ENCODE measurements at places on chromosomes 6 and 20.

GRCh38 chr6:118725944-118726343 is 74.6 kb upstream of the CEP85L start:
- peak; percentile 60 for DNase-seq

- DNase-seq: no peak
These were observed 71.9 kb upstream of the SLCO4A1 start for GRCh38 chr20:62570403-62570802.

DNA sequence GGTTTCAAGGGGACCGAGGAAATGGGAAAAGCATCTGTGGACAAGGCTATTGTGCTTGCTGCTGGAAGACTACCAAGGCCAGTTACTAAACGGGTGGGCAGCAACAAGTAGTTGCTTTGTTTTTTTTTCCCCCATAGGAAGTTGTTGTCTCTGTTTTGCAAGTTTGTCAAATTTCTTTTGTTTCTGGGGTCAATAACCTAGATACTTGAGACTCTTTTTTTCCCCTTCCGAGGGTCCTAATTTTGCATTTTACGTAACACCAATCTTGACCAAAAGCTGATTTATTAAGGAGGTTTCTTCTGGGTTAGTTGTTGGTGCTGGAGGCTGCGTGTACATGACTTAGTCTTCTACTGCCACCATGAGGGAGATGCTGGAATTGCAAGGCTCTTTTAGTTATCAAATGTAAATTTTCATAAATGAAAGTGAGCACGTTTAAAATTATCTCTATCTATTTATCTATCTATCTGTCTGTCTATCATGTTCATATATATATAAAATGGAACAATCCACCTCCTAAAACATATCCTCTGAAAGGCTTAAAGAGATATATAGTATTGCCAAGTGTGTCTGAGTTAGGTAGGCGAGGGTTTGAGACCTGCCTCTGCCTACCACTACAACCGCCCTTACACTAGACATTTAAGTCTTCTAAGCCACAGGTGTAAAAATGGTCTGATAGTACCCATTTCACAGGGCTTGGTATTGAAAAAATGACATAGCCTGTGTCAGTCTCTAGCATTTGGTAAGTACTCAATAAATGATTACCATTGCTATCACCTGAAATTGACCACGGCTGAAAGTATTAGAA is 60.2 kb downstream of the GCLC start:
- peak; percentile 43 for DNase-seq

DNA sequence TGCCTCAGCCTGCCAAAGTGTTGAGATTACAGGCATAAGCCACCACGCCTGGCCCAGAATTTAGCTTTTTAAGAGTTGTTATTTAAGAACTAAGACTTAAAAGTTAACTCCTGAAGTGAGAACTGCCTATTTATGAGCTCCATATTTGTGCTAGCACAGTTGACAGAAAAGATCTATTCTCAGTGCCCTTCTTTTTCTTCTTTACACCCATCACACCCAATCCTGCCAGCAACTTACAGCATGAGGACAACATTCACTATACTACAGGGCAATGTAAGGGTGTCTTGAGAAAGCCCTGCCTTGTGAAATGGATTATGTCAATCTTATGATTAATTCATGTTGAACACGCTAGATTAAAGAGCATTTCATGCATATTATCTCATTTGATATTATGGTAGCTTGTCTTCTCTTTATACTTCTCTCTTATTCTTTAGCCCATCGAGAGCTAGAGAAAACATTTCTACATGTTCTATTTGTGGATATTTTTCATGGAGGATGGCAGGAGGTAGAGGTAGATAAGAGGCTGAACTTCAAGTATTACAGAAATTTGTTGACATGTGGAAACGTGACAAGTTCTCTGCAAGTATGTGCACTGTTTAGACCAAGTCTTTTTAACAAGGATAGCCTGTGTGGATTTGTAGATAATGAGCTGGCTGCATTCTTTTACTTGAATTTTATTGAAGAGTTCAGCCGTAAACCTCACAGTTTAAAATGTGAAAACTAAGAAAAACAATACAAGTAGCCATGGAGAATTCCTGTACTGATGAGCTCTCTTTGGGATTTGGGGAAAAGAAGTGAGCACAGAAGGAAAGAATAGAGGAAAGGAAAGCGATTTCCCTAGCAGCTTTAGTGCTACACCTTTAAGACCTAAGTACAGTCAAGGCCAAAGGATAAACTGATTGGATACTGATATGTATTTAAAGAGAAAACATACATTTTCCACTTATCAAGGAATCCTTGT is 212.2 kb downstream of the ARHGAP18 start:
- DNase-seq: no peak

- DNase-seq: no peak
These were observed 469 bp downstream of the TFAP2C start for GRCh38 chr20:56629464-56630085.

DNA sequence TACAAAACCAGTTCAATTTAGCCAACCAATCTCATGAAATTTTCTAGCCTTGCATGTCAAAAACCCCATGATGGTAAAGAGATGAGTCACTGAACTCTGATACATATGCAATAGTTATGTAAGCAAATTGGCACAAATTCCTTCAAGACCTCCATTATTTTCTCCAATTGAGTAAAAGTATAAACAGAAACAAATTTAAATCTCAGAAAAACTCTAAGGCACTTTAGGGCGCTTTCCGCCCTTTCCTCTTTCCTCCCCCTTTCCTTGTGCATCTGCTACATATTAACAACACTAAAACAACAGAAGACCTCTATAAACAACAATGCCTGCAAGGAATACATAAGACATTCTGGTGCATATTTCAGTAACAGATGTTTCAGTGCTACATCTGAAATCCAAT is 48.5 kb downstream of the KIF13A start:
- DNase-seq: no peak

- DNase-seq: no peak
These were observed 431.9 kb upstream of the GJE1 start for GRCh38 chr6:141700819-141701218.

GRCh38 chr6:170208651-170209353 is 82.1 kb downstream of the DLL1 start:
- no peak for DNase-seq

DNA sequence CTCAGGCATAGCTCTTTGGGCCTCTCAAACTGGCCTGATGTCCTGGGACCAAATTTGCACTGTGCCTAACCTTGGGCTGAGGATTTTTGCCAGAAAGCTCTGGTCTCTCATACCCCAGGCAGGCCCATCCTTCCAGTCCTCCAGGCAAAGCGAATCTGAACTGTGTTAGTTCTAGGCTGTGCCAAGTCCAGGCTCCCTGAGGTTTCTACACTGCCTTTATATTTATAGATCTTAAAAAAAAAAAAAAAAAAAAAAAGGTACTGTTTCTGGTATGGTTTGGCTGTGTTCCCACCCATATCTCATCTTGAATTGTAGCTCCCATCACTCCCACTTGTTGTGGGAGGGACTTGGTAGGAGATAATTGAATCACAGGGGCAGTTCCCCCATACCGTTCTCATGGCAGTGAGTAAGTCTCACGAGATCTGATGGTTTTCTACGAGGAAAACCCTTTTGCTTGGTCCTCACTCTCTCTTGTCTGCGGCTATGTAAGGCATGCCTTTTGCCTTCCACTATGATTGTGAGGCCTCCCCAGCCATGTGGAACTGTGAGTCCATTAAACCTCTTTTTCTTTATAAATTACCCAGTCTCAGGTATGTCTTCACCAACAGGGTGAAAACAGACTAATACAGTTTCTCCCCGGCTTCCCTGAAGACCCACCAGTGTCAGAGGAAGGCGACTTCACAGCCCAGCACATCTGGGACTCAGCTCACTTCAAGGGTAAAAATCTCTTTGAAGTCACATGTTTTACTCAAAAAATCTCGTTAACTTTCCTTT is 39.0 kb upstream of the TBXT start:
- DNase-seq: no peak

DNA sequence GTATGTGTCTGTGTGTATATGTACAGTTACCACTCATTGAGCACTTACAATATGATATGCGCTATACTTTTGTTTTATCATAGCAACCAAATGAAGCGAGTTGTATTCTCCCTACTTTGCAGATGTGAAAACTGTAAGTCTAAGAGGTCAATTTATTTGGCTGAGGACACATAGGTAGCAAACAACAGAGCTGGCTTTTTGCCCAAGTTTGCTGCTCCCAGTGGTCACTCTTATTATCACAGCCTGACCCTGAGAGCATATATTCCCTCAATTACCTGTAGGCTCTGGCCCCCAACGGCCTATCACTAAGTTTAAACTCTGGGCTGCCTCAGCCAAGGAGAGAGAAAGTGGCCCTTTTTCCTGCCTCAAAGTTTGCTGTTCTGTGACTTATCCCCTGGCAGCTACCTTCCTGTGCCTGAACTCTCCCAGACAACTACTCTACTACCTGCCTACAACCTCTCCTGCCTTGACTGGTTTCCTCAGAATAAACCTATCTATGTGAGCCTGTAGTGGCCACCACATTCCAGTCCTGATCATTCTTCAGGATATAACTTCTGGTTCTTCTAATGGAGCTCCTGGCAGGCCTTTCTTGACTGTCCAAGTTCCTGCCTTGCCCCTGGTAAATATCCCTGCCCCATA is 221.8 kb downstream of the FRK start:
- DNase-seq: no peak

GRCh38 chr20:9109566-9109965 is 40.7 kb downstream of the PLCB4 start:
- DNase-seq: no peak

- DNase-seq: no peak
These were observed 51.0 kb upstream of the CEP162 start for GRCh38 chr6:84278321-84278998.

DNA sequence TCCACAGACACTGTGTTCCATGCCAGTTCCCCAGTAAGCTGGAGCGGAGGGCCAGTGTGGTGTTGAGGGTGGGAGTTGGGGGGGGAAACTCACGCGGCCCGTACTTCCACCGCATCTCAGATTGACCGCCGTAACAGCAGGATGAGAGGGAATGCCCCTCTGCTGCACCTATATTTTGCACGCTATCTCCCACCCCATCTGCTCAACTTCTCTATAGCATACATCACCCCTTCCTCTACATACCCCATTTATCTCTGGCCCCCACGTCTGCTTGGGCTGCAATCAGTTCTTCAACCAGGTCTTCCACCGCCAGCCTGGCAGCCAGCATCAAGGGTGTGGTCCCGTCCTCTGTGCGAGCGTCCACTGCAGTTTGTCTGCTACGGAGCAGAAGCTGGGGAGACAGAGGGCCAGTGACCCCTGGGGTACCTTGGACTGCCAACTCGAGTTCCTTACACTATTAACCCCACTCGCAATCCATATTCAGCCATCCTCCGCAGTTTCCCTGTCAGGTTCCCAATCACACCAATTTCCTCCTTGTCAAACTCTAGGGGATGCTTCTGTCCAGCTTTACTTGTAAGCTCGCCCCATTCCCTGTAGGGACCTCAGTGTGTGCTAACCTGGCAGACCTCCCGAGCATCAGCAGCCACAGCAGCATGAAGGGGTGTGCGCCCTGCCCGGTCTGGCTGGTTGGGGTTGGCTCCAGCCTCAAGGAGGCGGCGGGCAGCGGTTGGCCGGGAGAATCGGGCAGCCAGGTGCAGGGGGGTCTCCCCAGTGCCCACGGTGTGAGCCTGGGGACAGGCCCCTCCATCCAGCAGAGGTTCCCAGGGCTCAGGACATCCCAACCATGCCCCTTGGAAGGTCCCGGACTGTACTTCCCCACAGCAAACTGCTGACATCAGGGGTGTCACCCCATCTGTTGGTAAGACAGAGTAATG is 4.5 kb upstream of the GPSM3 start:
- no peak for DNase-seq

- no peak for DNase-seq
These were observed 25.4 kb downstream of the CDYL start for GRCh38 chr6:4801491-4802110.

DNA sequence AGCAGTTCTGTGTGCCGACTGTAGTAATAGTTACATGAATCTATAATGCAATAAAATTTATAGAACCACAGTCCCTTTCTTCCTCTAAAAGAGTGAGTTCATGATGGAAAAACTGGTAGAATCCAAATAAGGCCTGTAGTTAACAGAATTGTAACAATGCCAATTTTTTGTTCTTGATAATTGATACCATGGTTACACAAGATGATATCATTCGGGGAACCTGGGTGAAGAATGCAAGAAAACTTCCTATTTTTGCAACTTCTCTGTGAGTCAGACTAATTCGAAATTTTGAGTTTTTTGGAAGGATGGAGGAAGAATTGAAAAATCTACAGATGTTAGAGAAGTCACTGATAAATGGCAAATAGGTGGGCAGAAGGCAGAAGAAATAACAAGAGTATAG is 381.8 kb downstream of the CDKAL1 start:
- no peak for DNase-seq

GRCh38 chr6:88262332-88262731 is 96.2 kb upstream of the CNR1 start:
- DNase-seq: no peak

DNA sequence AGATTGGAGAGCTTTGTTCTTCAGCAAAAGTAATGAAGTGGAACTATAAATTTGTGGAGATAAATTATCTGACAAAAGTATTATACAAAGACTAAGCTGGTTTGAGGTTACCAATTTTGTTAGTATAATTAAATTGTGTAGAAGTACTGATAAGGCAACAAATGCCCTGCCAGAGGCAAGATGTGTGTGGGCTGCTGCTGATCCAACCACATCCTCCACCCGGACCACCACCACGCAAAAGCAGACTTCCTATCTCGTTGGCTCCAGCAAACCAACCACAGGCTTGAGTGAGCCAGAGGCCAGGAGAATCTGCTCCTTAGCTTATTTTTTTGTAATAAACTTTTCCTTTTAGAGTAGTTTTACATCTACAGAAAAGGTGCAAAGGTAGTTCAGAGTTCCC is 1.1 kb upstream of the MYLK4 start:
- DNase-seq: no peak

- DNase-seq: no peak
These were observed 29.9 kb upstream of the SLC23A2 start for GRCh38 chr20:5031206-5031557.

DNA sequence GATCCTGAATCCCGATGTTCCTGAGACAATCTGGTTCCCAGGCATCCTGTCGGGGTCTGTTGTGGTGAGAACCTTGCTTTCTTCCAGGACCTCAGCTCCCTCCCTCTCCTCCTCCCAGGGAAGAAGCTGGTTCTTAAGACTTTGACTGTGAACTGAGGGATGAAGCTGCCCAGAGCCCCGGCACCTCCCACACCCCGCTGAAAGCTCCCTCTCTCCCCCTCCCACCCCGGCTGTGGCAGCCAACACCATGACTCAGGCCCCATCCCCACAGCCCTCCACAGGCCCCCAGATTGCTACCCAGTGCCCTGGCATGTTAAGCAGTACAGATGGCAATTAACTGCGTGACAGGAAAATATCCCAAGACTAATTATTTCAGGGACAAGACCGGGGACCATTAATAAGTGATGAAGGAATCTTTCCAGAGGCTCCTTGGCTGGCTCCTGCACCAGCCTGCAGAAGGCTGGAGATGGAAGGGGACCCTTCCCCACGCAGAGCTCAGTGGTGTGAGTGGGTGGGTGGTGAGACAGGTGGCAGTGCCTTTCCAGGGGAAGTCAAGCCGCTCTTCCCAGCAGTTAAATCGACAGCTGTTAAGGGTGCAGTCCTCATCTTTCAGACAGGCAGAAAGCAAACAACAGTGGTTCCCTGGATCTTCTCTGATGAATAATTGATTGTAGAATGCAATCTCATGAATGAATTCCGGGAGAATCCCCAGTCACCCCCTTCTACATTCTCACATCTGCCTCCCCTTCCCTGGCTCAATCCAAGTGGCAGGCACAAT is 237.9 kb downstream of the LRFN2 start:
- no peak for DNase-seq
